ENCODE measurements at places on chromosomes 6 and 20.

- DNase-seq, result no peak
These were observed 258.6 kb downstream of the SOD2 start for GRCh38 chr6:159434410-159434809.

DNA sequence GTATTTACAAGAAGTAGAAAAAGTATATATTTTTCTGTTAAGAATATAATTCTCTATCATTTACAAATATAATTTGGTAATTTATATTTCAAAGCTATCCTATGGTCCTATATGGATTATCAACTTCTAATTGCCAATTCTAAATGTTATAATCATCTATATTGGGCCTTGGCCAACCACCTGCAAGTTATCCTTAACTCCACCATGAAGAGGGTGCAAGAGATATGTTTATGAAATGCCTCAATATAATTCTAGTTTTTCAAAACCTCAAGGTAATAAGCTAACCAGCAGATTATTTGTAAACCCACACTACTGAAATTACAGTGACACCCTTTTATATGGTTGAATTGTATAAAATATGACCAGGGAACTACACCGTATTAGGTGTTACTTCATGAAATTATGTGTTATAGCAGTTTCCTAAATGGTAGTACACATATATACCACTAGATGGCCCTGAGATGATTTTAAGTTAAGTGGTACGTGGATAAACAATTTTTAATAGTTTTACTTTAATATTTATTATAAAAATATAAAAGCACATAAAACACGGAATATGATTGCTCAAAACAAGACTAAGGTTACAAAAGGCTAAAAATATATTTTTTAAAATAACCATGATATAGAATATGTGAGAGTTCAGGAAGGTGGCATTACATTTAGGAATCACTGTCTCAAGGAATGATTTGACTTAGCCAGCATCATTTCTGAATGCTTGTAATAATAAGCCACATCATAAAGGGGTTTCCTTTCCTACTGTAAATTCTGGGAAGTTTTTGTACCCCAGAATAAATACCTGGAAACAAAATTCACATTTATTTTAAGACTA, 9.8 kb upstream of the PNISR start:
- no peak for DNase-seq

DNA sequence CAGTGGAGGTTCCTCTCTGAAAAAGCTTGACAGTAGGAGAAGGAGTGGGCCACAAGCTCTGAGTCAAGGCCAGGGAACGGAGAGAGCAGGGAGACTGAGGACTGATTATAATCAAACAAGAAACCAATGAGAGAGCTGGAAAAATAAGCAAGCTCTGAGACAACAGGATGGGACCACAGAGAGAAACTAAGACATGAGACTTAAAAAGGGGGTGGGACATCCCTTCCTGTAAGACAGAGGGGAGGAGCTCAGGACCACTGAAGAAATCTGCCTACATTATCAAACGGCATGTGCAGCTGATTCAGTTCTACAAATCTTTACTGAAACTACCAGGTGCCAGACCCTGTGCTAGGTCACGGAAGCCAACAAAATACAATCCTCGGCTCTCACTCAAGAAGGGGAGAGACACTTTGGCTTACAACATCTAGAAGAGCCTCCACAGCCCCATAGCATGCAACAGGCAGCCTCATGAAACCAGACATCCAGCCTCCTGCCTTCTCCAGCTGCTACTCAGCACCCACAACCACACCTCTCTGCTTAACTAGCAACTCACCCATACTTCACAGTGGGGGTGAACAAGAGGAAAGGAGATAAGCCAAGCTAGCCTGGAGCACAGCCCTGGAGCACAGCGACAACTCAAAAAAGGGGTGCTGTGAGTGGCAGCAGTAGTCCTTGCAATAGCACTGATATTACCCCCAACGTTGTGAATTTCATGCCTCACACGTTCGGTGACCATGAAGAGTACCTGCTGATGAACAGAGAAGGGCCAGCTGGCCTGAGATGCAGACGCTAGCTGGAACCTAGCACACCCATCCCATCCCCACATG, 39.1 kb upstream of the ANKRD60 start:
- no peak for DNase-seq

GRCh38 chr6:33841070-33841469, 37.3 kb upstream of the MLN start:
- DNase-seq, result no peak

DNA sequence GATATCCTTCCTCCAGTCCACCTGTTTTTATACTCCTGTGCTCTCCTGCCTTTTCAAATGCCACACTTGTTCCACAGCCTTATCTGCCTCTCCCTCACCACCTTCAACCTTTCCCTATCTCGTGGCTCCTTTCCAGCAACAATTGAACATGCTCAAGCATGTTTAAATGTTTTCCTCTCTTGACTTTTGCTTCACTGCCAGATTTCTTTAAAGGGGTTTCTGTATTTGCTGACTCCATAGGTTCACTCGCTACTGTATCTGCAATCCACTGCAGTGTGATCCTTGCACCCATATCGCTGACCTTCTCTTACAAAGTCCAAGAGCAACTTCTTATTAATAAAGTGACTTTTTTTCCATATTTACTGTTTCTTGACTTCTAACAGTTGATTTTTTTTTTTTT, 11.2 kb upstream of the GMNN start:
- DNase-seq, result no peak

GRCh38 chr6:90397929-90398674, 101.5 kb upstream of the BACH2 start:
- DNase-seq, result no peak

GRCh38 chr6:3759646-3760232, 8.2 kb upstream of the PXDC1 start:
- no peak for DNase-seq

- DNase-seq, result no peak
These were observed 14.2 kb downstream of the CHD6 start for GRCh38 chr20:41604002-41604401.

DNA sequence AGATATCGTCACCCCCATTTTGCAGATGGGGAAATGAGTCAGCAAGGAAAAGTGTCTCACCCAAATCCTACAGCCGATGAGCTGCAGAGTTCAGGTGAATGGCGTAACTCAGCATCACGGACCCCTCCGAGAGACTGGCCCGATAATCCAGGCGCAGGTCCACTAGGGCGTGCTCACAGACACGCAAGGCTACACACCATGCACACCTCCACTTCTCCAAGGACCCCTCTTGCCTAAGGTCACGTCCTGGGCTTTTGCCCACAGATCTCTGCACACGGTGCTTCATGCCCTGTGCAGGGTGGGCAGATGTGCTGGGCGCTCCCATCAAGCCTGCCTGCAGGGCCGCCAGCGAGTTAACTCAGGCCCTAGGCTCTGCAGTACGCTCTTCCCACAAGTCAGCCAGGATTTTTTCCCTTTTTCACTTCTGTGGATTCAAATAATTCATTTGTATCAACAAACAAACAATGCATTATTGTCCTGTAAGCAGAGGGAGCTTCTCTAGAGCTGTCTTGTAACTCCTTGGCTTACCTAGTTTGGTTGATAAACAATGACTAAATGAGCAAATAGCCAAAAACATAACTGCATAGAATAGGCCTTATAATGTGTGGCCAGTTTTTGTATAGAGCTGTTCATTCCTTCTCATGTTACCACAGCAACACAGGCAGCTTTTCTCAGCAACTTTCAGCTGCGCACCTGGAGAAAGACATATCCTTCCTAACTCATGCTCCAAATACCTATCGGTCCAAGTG, 139.1 kb downstream of the AGPAT4 start:
- DNase-seq, result no peak

GRCh38 chr6:147868427-147869190, 360.1 kb downstream of the SAMD5 start:
- no peak for DNase-seq

DNA sequence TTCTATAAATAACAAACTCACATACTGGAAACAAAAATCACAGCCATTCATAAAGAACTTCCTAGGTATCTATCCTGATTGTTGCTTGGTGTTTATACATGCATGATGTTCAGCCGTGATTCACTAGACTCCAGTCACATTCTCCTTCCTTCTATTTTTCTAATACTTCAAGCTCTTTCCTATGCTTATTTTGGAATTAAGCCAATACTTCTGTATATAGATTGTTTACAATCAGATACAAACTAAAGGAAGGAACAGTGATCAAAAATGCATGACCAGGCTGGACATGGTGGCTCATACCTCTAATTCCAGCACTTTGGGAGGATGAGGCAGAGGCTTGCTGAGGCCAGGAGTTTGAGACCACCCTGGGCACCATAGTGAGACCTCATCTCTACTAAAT, 377.5 kb upstream of the IRAK1BP1 start:
- DNase-seq, result no peak

DNA sequence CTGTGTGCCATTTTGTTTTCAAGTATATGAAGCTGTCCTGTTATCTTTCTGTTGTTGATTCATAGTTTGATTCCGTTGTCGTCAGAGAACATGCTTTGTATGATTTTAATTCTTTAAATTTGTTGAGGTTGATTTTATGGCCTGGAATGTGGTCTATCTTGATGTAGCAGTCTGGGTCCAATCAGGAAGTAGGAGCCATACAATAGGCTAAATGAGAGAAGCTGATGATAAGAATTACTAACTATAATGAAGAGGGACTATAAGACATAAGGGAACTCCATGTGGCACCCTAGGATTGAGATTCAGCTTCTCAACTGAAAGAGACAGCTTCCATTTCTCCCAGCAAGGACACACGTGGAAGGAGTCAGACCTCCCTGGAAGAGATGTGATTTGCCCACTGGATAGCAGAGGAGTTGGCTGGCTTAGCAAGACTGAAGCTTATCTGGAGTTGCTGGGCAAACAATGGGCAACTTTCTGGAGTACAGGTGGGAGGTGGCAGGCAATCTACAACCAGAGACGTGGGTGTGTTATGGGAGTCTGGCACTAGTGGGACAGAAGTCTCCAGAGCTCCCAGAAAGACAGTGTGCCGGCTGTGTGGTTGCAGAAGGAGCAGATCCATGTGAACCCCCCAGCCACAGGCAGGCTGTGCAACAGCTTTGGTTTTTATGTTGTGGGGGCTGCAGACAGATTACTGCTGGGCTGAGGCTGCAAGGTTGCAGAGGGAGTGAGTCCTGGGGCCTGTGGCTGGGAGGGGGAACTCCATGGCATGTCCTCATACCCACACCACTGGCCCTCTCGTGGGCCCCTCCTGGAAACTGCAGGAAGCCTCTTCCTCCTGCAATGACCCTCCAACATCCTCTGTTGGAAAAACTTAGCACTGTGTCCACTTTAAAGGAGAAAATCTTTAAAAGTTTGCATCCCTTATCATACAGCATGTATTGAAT, 7.1 kb downstream of the ZNF831 start:
- DNase-seq, result no peak

GRCh38 chr20:24694727-24695528, 225.5 kb downstream of the SYNDIG1 start:
- DNase-seq, result peak; percentile 9

- DNase-seq, result no peak
These were observed 93.3 kb downstream of the HS3ST5 start for GRCh38 chr6:114249522-114249921.

- DNase-seq, result no peak
These were observed 23.4 kb downstream of the ZBTB46 start for GRCh38 chr20:63807654-63808053.

DNA sequence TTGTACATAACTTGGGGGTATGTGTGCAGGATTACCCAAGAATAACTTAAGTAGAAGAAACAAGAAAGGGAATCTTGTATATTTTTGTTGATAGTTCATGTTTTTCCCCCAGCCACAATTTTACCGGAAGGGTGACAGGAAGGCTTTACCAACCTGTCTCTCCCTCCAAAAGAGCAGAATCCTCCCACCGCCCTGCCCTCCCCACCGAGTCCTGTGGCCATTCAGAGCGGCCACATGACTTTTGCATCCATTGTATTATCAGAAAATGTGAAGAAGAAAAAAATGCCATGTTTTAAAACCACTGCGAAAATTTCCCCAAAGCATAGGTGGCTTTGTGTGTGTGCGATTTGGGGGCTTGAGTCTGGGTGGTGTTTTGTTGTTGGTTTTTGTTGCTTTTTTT, 22.0 kb downstream of the PRDM1 start:
- no peak for DNase-seq

- no peak for DNase-seq
These were observed 14.4 kb upstream of the HLA-DQA1 start for GRCh38 chr6:32622545-32623401.

Measured in GM04504 (cell line).